ENCODE measurements at places on chromosomes 11 and 22.

- DNase-seq: no peak
Measured at GRCh38 chr22:22684580-22685561, 40.5 kb downstream of the GGTLC2 start.

- DNase-seq: peak; percentile 81
Measured at GRCh38 chr11:120929664-120930154, 94.2 kb upstream of the TBCEL start.

GRCh38 chr11:37632748-37633147 lies 1034.7 kb upstream of the RAG2 start:
- DNase-seq: no peak

GRCh38 chr11:11659567-11660362 lies 38.0 kb upstream of the GALNT18 start:
- DNase-seq: no peak

- DNase-seq: no peak
Measured at GRCh38 chr11:7965386-7965785, at the start of gene NLRP10. NLRP10 (minus strand) TSS chr11:7965447; CDS start chr11:7963495, 1,952 bp downstream.

DNA sequence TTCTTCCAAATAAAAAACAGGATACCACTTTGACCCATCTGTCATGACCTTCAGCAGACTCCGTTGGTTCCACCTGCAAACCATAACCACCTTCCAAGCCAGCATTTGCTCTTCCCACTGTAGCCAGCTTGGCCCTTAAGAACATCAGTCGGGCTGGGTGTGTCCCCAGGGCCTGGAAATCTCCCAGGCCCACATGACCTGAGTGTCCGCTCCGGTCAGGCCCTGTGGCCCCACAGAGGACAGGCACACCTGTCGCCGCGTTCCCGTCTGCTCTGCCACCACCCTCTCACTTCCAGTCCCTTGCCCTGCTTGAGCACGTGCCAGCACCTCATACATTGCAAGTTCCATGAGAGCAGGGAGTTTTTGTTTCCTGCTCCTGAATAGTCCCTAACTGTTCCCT lies 65.7 kb upstream of the PITPNB start:
- no peak for DNase-seq

GRCh38 chr11:31499576-31500178 lies 9.7 kb downstream of the IMMP1L start:
- DNase-seq: no peak

- DNase-seq: no peak
Measured at GRCh38 chr22:38108561-38109319, 1.7 kb downstream of the BAIAP2L2 start.

Measured in Caco-2 (cell line).